ENCODE measurements at places on chromosomes 5 and 9.

DNA sequence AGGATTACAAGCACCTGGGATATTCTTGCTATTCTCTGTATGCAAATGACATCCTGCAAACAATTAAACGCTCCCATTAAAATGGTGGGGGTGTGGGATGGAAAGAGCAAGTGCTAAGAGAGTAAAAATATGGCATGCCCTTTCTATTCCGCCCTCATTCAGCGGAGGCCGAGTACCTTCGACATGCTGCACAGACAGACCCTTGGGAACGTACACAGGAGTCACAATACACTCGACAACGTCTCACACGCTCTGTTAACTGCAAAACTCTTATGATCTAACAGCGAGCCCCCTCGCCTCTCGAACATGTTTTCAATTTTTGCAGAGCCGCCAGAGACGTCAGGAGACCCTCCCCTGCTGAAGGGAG lies 322.2 kb downstream of the CEMIP2 start:
- no peak for ATAC-seq

DNA sequence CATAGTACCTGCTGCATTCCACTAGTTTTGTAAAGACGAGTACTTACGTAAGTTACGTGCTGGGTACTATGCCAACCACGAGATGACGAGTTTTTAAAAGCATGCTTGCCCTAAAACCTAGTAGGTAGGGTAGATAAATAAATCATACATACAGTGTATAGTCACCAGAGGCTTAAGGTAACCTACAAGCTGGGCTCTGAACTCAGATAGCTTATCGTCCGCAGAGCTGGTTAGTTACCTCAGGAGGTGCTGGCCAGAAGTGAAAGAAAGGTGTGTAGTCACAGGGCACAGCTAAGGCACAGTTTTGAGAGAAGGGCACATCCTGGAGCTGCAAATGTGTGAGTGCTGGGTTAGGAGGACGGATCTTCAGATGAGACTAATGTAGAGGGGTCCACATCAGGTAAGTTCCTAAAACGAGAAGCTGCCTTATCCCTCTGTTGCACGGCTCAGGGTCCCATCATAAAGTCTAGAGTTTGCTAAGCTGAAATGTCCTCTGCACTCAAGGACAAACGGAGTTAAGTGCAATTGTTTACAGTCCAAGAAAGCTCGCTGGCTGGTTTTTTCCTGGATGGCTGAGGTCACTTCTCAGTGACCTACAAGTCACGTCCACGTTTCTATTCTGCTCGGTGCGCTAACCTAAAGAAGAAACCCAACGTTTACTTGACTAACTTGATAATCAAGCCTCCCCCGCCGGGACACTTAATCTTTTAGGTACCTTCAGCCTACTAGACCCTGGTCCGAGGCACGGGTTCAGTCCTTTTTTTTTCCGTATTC lies 1.1 kb upstream of the SNX24 start:
- ATAC-seq, result no peak

- no peak for ATAC-seq
Observed at GRCh38 chr5:62306896-62307689, 1.1 kb downstream of the KIF2A start.

- no peak for ATAC-seq
Observed at GRCh38 chr5:133202066-133202665, 150.4 kb downstream of the HSPA4 start.

GRCh38 chr9:126451316-126451885 lies 124.8 kb downstream of the MVB12B start:
- no peak for ATAC-seq

GRCh38 chr9:137198902-137199283 lies 1.6 kb downstream of the TPRN start:
- no peak for ATAC-seq

DNA sequence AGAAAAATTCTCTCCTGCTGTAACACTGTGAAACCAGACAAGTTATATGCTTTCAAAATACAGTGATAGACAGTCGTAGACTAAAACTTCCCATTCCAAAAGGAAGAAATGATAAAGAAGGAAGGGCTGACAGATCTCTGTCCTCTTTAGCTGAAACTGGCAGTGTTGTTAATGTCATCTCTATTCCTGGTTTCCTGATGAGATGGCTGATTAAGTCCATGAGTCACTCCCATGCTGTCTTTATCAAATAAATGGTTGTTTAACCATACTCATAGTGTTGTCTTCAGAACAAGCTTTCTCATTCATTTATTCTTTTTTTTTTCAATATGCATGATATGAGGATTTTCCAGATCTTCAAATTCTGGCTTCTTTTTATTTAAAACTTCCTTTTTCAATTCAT lies 952.2 kb upstream of the WWC1 start:
- ATAC-seq, result no peak

GRCh38 chr5:79582186-79582585 lies 30.1 kb upstream of the TENT2 start:
- no peak for ATAC-seq

GRCh38 chr5:106171132-106171531 lies 1499.6 kb downstream of the EFNA5 start:
- ATAC-seq, result no peak

DNA sequence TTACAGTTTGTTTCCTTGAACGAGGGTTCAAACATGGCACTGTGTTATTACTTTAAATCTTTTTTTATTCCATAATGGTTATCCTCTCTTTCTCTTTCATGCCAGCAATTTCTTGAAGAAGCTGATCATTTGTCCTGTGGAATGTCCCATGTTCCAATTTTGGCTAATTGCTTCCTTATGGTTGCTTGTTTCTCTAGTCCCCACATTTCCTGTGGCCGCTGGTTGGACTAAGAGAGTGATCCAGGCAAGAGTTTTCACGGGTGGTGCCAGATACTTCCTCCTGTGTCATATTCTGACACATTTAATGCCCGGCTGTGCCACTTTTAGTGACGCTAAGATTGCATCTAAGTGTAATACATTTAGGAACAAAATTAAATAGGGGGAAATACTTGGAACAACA lies 83.8 kb upstream of the FAM169A start:
- ATAC-seq, result no peak
